ENCODE measurements at places on chromosomes 12 and 14.

GRCh38 chr14:90614696-90615516 is 201.3 kb downstream of the TTC7B start:
- DNase-seq = no peak

DNA sequence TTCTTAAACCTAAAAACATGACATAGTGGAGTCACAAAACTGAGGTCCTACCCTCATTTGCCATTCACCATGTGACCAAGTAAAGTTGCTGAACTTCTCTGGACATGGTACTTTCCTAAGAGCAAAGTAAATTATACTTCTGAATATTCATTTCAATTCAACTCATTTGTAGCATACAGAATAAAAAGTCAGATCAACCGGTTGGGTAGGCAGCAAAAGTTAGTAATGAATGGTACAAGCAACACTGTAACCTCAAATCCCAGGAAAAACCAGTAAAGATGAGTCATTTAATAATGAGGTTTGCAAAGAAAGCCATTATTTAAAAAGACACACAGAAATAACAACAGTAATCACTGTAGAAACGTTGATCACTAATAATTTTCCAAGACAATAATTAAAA is 8.7 kb downstream of the POLE2 start:
- DNase-seq = no peak

GRCh38 chr14:96576359-96576758 is 74.2 kb downstream of the PAPOLA start:
- no peak for DNase-seq

DNA sequence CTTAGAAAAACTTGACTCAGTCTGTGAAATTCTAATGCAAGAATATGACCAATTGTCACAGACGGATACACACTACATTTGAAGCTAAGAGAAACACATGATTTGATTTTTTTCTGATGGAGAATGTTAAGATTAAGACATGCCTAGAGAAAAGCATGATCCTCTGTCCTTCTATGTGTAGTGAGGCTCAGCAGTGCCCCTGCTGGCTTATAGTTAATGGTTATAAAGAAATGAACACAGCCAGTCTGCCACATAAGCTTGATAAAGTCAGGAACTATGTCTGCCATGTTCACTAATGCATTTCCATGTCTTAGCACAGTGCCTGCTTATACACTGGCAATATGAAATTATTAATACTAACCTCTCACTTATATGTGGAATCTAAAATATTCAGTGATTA is 168.1 kb upstream of the DAAM1 start:
- DNase-seq = peak; percentile 1

DNA sequence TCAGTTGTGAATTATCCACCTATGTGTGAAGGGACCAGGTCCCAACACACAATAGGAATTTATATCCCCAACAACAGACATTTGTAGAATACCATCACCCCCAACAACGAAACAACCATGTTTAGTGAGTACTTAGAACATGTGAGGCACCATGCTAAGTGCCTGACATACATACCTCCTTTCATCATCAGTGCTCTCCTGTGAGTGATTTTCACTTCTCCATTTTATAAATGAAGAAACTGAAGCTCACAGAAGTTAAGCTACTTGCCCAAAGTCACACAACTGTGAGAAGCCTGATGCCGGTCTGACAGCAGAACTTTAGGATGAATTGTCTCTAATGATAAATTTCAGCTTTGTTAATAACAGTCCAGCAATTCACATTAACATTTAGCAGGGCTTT is 35.4 kb downstream of the SPTB start:
- DNase-seq = no peak

DNA sequence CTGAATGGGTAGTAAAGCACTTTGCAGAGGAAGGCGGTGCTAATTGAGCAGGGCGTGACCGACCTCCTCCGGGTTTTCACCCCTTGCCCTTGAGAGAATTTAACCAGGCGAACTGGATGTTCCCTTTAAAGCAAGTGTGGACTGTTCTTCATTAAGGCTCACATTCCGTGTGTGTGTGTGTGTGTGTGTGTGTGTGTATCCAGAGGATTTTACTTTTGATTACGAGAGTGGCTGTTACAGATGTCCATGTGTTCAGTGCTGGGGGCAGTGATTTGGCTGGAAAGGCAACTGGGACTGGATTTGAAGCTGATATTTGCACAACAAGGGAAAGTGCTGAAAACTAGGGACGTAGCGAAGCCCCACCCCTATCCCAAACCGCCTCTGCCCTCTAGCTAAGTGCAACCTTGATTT is 2.2 kb downstream of the TMEM132C start:
- DNase-seq = no peak

DNA sequence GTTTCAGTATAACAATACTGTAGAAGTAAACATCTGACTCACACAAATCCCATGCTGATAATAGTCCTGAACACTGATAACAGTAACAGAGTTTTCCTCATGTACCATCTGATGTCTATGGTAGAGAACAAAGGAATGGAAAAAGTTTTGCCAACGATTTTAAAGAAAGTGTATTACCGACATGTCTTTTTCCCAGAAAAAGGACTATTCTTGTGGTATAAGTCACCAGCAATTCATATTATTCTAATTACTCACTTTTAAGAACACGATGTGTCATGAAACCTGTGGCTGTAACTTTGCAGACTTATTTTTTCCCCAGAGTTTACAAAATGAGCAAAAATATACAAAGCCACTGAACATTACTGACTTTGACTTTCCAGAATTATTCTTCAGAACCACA is 40.1 kb upstream of the DCN start:
- no peak for DNase-seq

GRCh38 chr12:69196302-69197288 is 42.8 kb upstream of the CPSF6 start:
- no peak for DNase-seq

GRCh38 chr14:98701377-98701776 is 570.6 kb downstream of the BCL11B start:
- DNase-seq = no peak

- peak; percentile 83 for DNase-seq
Measured at GRCh38 chr14:100629696-100630095, 42.5 kb upstream of the BEGAIN start.

DNA sequence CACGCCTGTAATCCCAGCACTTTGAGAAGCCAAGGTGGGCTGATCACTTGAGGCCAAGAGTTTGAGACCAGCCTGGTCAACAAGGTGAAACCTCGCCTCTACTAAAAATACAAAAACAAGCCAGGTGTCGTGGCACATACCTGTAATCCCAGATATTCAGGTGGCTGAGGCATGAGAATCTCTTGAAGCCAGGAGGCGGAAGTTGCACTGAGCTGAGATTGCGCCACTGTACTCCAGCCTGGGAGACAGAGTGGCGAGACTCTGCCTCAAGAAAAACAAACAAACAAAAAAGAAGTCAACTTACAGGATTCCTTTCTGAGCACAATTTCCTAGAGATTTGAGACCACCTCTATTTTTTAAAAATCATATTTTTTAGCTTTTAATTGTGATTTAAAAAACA is 45.3 kb downstream of the DGLUCY start:
- DNase-seq = no peak

GRCh38 chr14:101953151-101953550 is 11.2 kb upstream of the DYNC1H1 start:
- no peak for DNase-seq

DNA sequence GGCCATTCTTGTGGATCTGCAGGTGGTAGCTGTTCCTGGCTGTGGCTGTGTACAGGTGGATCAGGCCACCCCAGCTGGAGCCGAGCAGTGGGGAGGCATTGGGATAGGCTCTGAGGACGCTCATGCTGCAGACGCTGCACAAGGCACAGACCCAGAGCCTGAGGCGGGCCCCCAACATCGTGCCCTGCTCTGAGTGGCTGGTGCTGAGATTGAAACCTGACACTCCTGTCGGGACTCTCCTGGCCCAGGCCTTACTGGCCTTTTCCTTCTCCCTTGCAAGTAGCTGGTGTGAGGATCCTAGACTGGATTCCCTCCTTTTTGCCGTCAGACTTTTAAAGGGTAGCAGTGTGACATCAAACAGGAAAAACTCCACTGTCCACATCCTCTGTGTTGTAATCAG is at the start of gene FGF23:
Gene FGF23 (minus strand): TSS at position 308 of the 400 bp plus-strand sequence. CDS start 130 bp downstream, at position 178.
- no peak for DNase-seq

DNA sequence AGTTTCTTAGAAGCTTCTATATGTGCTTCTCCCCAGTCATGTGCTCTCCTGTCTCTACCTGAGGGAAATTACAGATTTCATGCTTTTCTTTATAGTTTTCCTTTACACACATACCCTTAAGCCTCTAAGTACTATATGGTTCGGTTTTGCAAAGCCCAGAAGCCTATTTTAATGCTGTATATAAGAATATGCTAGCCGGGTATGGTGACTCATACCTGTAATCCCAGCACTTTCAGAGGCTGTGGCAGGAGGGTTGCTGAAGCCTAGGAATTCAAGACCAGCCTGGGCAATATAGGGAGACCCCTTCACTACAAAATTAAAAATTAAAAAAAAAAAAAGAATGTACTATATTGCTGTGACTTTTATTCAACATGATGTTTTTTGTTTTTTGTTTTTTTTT is 15.4 kb downstream of the DGLUCY start:
- no peak for DNase-seq

- DNase-seq = no peak
Measured at GRCh38 chr12:123867141-123867540, 105.0 kb downstream of the DNAH10 start.

DNA sequence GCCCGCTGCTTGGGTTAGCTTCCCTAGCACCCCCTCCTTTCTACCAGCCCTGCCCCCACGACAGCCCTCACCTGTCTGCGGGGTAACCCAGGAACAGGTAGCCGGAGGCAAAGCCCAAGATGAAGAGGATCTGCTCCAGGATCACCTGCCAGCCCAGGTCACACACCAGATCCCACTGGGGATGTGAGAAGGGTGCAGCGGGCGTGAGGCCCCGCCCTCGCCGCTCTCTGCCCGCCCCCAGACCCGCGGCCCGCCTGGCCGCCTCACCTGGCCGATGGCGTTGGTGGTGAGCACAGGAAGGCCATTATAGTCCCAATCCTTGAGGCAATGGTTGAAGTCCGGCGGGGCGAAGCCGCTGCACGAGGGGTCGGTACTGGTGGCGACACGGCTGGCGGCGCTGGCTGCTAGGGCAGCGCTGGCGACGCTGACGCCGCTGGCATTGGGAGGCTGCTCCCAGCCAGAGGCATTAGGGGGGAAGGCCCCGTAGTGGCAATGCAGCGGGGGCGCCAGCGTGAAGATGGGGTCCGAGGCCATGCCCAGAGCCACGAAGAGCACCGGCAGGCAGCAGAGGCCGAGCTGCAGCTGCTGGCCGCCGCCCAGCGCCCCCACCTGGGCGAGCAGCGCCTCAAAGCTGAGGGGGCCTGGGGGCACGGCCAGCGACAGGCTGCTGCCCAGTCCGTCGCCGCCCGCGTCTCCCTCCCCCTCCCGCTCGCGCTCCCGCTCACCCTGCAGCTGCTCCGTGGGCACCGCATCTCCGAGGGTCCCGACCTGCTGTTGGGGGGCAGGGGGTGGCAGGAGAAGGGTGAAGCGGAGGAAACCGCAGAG is 794 bp downstream of the SLC22A17 start:
- DNase-seq = no peak

- no peak for DNase-seq
Measured at GRCh38 chr12:14795028-14795448, 8.2 kb downstream of the WBP11 start.

GRCh38 chr12:23084236-23084995 is 459.4 kb downstream of the ETNK1 start:
- DNase-seq = no peak

DNA sequence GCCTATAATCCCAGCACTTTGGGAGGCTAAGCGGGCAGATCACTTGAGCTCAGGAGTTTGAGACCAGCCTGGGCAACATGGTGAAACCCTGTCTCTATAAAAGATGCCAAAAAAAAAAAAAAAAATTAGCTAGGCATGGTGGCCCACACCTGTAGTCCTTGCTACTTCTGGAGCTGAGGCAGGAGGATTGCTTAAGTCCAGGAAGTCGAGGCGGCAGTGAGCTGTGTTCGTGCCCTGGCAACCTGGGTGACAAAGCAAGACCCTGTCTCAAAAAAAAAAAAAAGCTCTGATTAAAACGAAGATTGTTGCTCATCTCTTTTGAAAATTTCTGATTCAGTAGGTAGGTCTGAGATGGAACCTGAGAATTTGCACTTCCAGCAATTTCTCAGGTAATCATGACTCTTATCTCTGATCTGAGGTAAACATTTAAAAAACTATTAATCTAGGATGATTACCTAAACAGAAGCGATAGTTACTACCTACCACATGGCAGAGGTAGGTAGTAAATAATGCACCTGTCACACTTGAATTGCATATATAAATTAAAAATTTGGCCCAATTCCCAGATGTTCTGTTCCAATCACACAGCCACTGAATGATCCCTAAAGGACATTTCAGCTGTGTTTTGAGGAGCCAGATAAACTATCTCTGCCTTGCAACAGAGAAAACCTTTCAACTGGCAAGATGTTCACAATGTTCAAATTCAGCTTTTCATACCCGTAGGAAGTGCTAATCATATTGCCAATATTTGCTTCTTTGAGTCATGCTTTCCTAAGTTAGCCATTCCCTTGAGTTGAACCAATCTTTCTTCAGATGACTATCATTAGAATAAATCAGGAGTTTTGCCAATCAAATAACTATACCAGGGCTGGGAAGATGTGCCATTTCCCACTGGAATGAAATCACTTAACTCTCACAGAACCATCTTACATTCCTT is 4.2 kb upstream of the TEP1 start:
- DNase-seq = no peak

- DNase-seq = peak; percentile 82
Measured at GRCh38 chr12:70196811-70197281, 46.4 kb upstream of the CNOT2 start.

GRCh38 chr12:78179346-78179745 is 348.7 kb downstream of the NAV3 start:
- DNase-seq = no peak

- no peak for DNase-seq
Measured at GRCh38 chr12:75000120-75000519, 209.5 kb downstream of the KCNC2 start.

DNA sequence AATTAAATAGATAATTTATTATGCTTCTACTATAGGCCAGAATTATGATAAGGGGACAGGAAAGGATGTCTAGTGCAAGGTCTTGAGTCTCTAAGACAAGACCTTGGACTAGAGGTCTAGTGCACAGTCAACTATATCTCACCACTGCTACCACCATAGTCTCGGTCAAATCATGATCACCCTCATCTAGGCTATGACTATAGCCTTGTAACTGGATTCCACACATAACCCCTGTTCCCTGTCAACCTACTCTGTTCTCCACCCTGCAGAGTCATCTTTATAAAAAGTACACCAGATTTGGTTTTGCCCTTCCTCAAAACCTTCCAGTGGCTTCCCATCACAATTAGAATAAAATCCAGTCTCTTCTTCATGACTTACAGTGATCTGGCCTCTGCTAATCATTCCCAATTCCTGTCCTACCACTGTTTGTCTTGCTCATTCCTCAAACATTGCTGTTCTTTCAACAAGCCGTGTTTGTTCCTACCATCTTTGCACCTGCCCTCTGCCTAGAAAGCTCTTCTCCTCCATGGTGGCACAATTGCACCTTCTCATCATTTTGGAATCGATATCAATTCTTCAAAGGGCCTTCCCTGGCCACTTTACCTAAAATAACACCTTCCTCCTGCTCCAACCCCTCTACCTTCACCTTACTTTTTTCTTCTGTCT is 169.4 kb downstream of the FOXN3 start:
- no peak for DNase-seq

- no peak for DNase-seq
Measured at GRCh38 chr14:98069712-98070171, 1202.3 kb downstream of the BCL11B start.

GRCh38 chr12:3342051-3342450 is 149.0 kb upstream of the PRMT8 start:
- DNase-seq = peak; percentile 64
